ENCODE measurements at places on chromosomes 12 and 14.

- DNase-seq, result no peak
These were observed 264.6 kb upstream of the DAAM1 start for GRCh38 chr14:58923751-58924405.

GRCh38 chr12:130196827-130197226, 34.6 kb downstream of the FZD10 start:
- no peak for DNase-seq

GRCh38 chr12:77163074-77164038, 98.0 kb upstream of the E2F7 start:
- DNase-seq, result no peak

DNA sequence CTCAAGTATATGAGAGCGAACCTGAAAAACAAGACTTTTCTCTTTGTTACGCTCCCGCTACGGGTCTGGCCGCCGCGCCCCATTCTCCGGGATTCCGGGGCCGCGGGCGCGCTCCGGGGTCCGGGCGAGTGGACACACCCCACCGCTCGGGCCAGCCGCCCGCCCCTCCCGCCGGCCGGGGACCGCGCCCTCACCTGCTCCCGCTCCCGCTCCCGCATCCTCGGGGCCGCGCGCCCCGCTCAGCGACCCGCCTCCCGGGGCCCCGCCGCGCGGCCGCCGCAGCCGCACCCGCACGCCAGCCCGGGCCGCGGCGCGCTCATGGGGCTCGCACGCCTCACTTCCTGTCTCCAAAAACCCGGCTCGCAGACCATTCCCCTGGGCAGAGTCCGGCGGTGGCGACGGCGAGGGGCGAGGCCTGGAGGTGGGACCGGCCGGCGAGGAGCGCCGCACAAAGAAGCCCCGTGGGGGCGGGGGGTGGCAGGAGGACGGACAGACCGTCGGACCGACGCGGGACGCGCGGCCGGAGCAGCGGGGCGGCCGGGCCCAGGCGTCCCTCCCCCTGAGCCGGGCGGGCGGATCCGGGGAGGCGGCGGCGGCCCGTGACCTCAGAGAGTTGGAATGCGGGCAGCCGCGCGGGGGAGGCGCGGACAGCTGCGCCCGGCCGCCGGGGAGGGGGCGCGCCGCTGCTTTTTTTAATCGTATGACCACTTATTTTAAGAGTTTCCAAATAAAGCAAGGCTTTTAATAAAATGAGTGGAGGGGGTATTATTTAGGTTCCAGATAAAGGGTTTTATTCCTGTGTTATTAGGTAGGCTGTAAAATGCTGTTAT, at the start of gene PTPN21:
PTPN21 (minus strand) TSS at position 551 of the 830 bp plus-strand sequence. CDS start 4,590 bp downstream, outside the sequence.
- peak; percentile 33 for DNase-seq

- DNase-seq, result peak; percentile 91
These were observed 391.2 kb downstream of the RAD51B start for GRCh38 chr14:68210729-68211299.

GRCh38 chr12:5464096-5464495, 32.2 kb downstream of the NTF3 start:
- no peak for DNase-seq

GRCh38 chr12:52235001-52235764, 2.1 kb downstream of the KRT7 start:
- no peak for DNase-seq

DNA sequence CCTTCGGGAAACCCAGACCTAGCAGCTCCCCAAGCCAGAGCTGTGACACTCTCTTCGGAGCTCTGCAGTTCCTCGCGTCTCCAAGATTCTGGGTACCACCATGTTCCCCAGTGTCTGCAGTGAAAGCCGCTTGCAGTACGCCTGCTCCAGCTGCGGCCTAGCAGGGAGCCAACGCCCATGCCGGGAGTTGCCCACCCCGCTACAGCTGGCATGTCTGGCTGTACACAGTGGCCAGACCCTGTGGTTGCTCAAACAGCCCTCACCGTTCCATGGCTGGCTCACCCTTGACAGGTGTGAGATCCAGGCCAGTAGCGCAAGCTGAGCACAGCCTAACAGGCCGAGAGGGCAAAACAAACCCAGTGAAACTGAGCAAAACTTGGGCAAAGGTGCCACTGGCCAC, 503.8 kb upstream of the RPL10L start:
- no peak for DNase-seq

DNA sequence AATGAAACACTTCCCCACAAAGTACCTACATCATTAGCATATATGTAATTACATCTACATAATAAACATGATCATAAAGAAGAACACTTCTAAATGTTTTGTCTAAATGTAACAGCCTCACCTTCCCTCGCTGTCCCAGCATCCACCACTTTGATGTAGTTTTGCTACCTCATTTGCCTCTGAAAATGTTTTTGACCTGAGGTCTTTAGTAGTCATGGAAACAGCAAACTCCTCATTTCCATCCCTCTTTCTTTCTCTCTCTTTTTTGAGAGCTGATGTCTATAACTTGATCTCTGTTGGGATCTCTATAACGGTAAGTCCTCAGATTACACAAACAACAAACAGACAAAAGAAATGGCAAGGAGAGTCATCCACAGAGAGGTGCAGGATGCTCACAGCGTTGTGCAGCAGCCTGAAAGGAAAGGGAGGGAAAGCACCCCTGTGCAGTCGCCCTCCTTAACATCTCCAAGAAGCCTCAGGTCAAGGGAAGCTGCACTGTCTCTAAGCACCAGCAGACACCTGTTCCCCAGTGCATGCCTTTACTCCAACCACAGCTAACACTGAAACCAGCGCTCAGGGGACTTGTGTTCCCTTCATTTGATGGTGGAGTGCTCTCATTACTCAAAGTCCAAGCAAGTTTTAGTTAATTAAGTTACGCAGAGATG, 268.7 kb downstream of the TMEM132D start:
- DNase-seq, result no peak

- DNase-seq, result no peak
These were observed 42.9 kb downstream of the KLC1 start for GRCh38 chr14:103671911-103672310.

GRCh38 chr12:131195796-131196195, 242.1 kb downstream of the ADGRD1 start:
- DNase-seq, result no peak

DNA sequence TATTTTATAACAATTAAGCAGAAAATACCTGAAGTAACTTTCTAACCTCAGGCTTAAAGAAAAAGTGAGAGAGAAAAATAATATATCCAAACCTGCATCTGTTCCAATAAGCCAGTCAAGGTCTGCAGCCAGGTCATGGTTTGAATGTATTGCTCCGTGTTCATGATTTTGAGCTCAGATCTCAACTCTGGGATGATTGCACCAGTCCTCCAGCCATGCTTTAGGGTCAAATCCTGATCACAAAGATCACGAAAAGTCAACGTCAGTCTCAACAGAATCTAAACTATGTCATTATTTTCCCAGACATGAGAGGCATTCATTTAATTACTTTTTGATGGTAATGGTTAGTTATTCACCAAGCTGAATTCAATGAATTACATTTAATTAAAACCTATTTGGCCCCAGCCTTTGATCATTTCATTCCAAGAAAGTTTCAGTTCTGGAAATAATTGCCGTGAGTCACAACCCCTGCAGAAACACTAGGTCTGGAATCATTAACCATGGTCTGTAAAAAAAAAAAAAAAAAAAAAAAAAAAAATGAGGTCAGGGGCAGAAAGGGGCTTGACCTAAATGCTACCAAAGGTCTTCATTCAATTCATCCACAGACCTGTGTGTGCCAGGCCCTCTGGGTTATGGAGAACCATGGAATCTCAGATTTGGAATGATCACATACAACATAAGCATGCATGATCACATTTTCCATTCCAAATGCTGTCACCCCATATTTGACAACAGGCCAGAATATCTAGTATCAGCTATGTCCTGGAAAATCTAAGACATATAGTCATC, 55.6 kb downstream of the NT5DC3 start:
- no peak for DNase-seq

- peak; percentile 78 for DNase-seq
These were observed 614 bp upstream of the ARF6 start for GRCh38 chr14:49892301-49892635.

DNA sequence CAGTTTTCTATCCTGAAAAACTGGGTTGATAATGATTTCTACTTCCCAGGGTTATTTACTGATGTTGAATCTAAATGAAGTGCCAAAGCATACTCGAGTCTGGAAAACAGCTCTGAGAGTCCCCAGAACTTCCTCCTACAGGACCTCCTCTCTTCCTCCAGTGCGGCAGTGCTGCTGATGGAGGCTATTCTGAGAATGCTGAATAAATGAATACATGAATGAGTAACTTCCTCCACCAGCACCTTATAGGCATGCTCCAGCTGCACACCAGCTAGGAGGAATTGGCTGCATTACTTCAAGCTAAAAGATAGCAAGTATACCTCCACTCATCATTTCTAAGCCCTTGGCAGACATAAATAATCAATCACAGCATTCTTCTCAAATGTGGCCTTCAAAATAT, 448.8 kb upstream of the CCDC196 start:
- peak; percentile 82 for DNase-seq

DNA sequence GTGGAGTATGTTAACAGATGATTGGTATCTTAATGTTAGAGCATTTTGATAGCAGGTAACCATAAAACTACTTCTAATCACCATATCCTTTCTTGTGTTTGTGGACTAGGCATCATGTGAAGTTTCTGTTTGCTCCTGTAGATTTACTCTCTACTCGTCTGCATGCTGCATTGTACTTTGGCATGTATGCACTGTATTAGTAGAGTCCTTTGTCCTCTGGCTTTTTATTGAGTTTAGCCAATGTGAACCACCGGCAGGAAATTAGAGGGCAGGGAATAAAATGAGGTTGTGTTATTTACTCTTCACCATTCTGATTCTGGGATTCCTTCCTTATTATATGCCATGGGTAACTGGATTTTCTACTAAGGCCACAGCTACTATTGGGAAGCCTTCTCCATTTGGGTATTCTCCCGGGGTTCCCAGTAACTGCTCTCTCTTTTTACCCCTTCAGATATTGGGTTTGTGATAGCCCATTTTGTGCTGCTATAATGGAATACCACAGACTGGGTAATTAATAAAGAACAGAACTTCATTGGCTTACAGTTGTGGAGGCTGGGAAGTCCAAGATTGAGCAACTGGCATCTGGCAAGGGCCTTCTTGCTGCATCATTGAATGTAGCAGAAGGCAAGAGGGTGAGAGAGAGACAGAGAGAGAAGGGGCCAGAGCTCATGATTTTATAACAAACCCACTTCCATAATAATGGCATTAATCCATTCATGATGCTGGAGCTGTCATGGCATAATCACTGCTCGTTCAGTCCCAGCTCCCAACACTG, 22.4 kb downstream of the FAM177A1 start:
- no peak for DNase-seq

DNA sequence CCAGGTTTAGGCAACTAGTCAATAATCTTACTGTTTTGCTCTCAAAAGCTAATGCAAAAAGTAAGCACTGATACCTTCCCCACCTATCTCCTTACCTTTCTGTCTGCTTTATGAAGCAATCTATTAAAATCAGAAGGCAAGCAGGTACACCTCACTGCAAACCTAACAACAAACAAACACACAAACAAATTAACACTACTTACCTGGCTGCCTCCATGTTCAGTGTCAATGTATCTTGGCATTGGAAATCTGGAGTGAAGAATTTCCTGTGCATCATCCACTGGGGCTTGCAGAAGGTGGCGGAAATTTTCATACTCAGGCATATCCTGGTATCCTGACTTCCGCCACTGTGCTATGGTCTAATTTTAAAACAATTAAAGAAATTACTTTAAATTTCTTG, 62.5 kb downstream of the SEC23A start:
- DNase-seq, result no peak

DNA sequence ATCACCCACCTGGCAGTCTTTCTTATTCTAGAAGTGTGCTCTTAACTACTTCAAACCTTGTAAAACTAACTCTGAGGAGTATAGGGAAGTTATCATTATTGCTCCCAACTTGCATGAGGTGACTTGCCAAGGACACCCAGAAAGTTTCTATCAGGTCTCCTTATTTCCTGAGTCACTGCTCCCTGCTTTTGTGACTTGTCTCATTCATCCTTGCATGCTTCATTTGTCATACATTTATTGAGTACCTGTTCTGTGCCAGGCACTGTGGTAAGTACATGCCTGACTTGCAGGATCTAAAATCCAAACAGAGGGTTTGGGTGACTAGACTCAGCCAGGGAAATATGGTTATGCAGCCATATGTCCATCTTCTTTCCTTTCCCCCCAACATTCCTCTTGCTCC, 25.5 kb downstream of the CFAP251 start:
- no peak for DNase-seq

DNA sequence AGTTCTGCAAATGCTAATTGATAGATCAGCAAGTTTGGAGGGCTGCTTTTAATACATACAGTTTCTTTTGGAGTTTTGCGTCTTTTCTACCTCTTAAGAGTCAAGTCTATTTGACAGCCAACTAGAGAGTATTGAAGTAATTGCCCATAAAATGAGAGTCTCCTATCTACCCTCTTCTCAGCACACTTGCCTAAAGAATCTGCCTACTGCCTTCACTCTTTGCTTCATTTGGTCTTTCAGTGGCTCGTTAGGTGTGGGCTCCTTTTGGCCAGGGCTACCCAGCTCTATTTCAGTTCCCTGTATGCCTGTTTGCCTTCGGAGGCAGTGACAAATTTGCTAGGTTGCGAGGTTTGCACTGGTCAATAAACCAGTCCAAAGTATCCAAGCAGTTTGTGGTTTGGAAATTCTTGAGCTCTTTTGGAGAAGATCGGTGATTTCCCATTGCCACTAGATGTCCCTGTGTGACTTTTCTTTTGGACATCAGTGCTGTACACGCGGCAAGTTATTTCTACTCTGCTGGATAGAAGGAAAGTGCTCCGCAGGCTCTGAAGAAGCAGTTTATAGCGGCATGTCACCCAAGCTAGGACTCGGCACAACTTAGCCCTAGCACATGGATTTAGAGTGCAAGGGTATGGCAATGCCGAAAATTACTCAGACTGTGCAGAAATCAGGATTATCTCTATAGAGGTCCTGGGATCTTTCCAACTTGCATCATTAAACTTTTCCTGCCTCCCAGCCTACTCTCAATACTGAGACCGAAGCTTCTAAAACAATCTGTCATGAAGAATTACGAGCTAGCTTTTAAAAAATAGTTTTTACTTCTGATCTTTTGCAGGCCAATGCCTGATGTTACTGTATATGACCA, 38.6 kb downstream of the MGST1 start:
- DNase-seq, result peak; percentile 47

DNA sequence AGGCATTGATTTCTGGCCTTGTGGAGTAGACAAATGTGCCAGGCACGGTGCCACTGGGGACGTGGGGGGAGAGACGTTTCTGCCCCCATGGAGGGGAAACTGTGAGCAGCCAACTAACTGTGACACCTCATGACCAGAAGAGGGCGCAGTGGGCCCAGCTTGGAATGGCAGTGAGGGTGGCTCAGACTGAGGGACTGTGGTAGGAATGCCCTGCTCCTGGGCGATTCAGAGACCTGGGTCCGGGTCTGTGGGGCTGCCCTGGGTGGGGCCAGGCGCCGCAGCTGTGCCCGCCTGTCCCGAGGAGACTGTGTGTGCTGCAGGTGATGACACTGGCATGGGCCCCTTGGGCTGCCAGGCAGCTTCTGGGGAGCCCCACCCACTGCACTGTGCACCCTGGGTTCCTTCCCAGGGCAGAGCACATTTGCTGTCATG, 60.6 kb downstream of the SLC25A47 start:
- DNase-seq, result peak; percentile 69

DNA sequence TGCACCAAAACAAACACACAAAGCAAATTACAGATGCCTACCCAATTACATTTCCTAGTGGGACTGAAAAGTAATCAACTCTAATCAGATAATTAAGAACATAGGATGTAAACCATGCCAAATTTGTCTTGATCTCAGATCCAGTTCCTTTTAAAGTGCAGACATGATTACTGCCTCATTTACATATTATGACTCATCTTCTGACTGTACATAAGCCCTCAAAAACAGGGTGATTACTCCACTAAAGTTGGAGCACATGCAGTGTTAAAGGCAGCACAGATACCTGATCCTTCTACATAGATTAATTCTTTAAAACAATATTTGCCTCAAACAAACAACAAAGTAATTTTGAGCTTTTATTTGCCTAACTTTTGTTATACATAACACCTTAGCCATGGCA, 337.2 kb downstream of the RPS29 start:
- DNase-seq, result no peak

Data from suppressor macrophage (primary cell).